Skin of body (tissue), 3 donors: ENCODE measurements at places on chromosomes 16 and 17.

DNA sequence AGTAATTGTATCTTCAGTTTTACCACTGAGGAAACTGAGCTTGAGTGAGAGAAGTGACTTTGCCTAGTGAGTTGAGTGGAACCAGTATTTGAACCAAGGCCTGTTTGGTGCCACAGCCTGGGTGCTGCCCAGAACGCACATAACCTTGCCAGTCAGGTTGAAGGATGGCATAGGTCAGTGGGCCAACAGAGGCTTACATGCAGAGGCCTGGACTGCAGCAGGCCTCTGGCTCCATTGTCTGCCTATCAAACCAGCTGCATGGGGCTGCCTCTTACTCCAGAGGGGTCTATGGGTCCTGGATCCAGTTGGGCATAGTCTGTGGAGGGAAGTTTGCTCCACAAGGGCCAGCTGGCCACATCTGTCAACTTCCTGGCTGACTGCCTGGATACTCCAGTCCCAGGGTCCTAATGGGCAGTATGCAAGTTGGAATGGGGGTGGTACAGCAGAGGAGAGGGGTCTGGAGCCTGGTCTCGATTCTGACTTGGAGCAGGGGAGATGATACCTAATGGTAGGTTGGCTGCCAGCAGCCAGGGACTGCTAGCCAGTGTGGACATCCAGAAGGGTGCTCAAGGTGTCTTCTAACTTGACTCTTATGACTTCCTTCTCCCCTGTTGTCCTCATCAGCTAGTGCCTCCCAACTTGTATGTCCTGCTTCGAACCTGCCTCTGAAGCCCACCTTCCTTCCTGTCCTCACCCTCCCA, 11.1 kb upstream of the RNF112 start:
- no peak for DNase-seq

DNA sequence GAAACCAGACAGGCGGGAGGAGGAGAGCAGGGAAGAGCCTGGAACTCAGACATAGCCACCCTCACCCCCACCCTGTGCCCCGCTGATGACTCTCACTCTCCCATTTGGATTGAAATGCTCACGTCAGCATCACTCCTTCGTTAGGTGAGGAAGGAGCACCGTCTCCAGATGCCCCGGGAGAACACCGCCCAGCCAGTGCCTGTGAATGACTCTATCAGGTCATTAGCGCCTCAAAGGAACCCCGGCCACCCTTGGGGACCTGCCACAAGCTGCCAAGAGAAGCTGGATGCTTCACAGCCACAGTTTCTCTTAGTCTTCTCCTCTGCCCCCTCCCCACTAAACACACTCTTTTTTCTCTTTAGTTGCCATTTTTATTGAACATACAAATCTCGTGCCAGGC, 66.0 kb downstream of the CACNG3 start:
- DNase-seq, result no peak

GRCh38 chr16:1691276-1691675, 13.2 kb downstream of the JPT2 start:
- no peak for DNase-seq

DNA sequence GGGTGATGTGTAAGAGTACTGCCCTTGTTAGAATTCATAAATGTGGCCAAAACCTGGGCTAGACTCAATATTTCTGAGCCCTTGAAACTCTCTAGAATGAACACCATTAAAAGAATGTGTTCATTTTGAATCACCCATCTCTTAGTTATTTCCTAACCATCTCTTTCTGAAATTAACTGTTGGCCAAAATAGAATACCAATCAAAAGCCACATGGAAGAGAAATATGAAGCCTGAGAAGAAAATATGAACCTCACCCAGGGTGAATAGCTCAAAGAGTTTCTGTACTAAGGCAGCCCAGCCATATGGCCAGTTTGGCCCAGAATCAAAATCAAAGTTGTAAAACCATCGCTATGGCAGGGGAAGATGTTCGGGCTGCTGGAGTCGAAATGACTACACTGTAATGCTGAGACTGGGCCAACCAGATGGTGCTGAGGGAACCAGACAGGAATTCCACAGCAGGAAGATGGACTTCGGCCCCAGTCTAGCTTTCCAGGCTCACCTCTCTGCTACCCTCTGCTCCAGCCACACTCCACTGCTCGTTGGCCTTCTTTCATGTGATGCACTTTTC, 154.3 kb upstream of the ZFHX3 start:
- peak; percentile 55 for DNase-seq

- DNase-seq, result no peak
Measured at GRCh38 chr16:4002121-4002520, 114.1 kb downstream of the ADCY9 start.

DNA sequence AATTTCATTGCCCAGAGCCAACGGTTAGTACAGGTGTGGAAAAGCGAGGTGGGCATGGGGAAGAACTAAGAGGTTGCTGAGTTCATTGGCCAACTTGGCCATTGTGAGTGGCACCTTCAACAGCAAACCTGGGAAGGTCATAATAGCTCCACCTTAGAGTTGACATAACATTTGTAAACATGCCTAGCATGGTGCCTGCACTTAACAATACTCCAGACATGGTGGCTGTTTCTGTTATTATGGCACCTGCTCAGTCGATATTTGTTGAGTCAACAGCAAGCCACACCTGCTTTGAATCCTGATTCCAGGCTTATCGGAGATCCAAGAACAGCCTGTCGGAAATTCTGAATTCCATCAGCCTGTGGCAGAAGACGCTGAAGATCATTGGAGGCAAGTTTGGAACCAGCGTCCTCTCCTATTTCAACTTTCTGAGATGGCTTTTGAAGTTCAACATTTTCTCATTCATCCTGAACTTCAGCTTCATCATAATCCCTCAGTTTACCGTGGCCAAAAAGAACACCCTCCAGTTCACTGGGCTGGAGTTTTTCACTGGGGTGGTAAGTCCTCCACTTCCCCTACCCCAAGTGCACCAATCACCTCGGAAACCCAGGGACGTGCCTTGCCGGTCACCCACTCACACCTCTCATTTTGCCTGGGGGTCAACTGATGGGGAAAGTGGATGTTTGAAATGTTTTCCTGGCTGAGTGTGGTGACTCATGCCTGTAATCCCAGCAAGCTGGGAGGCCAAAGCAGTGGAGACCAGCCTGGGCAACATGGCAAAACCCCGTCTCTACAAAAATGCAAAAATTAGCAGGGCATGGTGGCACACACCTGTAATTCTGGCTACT, 46.0 kb downstream of the TMC5 start:
- no peak for DNase-seq

- DNase-seq, result no peak
Measured at GRCh38 chr16:68399456-68399855, 48.9 kb downstream of the SMPD3 start.

GRCh38 chr16:31223044-31223443, 6.1 kb upstream of the PYDC1 start:
- DNase-seq, result no peak

- DNase-seq, result no peak
Measured at GRCh38 chr16:27690608-27691007, 140.7 kb downstream of the KATNIP start.
